ENCODE measurements at places on chromosomes 5 and 9. TPM values are rescaled to one million over a fixed set of nuclear protein-coding genes. Genes with fewer than 3 reads are reported as not detected.
A peak's percentile ranks its signal among the peaks of the same experiment; 100 is the strongest.

DNA sequence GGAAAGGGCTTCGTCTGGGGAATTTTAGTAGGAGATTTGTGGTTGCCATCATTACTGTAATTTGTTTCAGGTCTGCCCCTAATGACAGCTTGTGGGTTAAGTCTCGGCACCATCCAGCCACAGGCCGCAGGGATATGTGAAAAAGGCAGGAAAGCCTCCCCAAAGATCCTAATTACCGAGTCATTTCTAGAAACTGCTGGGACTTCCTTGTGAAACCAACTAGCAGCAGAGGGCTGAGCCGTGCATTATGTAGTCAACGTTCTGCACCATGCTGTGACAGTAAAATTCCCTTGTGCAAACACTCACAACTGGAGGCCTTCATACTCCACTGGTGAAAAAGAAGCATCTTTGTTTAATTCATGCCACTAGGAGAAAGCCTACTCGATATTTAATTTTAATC, 230.3 kb downstream of the MPDZ start:
- no peak for DNase-seq

Gene STPG3
- polyA plus RNA-seq, result 1.5 TPM

DNA sequence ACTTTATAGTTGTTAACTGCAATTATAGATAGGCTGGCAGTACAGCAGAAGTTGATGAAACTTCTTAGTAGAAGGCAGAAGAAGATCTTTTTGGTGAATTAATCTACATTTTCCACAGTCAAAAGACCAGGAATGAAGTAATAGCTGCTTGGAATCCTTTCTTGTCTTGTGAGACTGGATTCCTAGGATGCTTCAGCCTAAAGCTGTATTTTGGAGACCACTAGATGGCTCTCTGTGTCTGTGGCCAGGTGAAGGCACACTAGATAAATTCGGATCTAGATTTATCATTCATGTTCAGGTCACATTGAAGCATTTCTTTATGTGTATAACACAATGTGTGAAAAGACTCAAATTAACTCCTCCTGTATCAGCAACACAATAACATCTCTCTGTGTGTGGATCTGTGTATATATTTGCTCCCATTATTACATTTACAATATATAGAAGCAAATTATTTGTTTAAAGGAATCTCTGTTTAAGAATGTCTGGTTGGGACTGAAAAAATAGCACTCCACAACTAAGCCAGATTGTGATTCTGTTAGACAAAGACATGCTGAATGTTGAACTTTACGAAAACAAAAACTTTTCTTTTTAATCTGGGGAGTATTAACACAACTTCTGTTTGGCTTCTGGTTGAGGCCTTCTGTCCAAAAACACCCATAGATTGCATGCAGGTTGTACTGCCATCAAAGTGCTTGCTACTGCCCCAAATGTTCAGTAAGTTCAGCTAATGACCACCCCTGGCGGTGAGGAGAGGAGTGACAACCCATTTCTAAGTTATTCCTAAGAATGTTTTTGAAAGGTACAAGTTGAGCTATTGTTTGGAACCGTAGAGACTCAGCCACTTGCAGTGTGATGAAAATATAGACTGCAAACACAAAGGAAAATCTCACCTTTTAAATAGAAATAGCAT, 10.6 kb downstream of the GRIN3A start:
- DNase-seq, result no peak

Gene ADCY2
- polyA plus RNA-seq, result 7.1 TPM

Gene FBP2
- 2.2 TPM for polyA plus RNA-seq

- no peak for DNase-seq
Observed at GRCh38 chr5:111975133-111975532, 218.1 kb upstream of the NREP start.

Gene SLC6A7
- not detected for polyA plus RNA-seq

- DNase-seq, result no peak
Observed at GRCh38 chr5:179866241-179867078, 7.8 kb upstream of the MRNIP start.

Gene NOL8
- 61.8 TPM for polyA plus RNA-seq

Gene IL31RA
- polyA plus RNA-seq, result 0.12 TPM

GRCh38 chr5:170183816-170184687, 48.7 kb upstream of the C5orf58 start:
- DNase-seq, result peak; percentile 34

Gene AK8
- 2.9 TPM for polyA plus RNA-seq

Gene SV2C
- 0.60 TPM for polyA plus RNA-seq

DNA sequence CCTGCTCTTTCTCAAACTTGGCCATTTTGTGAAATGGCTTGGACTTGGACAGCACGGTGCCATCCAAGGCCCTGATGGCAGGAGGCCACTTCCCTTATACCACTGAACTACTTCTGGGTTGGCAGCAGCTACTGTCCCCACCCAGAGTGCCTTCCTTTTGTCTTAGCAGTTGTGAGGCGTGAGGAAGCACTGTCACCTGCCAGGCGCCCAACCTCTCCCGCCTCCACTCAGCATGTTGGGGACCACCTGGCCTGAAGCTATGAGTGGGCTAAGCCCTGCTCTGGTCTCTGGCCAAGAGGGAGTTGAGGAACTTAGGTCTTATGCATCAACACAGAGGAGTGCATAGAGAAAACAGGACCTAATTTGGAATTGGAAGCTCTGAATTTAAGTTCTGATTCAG, 276.0 kb downstream of the ENC1 start:
- no peak for DNase-seq

- no peak for DNase-seq
Observed at GRCh38 chr9:116279230-116279629, 125.6 kb downstream of the PAPPA start.

- DNase-seq, result peak; percentile 72
Observed at GRCh38 chr5:76818844-76819831, at the start of gene F2RL1. Gene F2RL1, plus strand, starts transcription at chr5:76819030. Its CDS starts 153 bp downstream, at chr5:76819183.

- DNase-seq, result no peak
Observed at GRCh38 chr5:55497712-55498111, 37.1 kb downstream of the PLPP1 start.

Gene CTXN3
- not detected for polyA plus RNA-seq

DNA sequence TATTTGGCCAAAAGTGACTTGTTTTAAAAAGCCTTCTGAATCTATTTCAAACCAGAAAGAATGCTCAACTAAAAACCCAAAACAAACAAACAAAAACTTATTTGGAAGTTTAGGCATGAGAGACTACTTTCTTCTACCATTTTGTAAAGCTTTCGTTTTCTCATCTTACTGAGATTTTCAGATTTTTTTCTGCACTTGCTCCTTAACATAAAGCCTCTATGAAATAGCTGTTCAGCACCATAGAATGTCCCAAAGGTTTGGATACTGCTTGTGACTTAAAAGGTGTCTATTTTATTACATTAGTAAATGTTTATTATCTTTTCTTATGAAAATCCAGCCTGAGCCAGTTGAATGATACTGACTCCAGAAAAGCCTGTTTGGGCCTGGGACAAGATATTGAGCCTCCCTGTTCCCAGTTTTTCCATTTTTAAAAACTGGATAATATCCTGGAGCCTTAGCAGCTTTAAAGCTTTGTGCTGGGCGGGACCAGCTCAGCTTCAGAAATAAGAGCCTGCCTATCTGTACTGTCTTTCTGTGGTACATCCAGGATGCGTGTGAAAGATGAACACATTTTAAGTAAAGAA, 292.6 kb downstream of the ZSWIM6 start:
- DNase-seq, result no peak

- no peak for DNase-seq
Observed at GRCh38 chr5:102536323-102536928, 37.6 kb upstream of the SLCO6A1 start.

- no peak for DNase-seq
Observed at GRCh38 chr9:135524130-135524861, 3.1 kb downstream of the LCN1 start.

- no peak for DNase-seq
Observed at GRCh38 chr9:119185298-119185697, 183.9 kb downstream of the BRINP1 start.

DNA sequence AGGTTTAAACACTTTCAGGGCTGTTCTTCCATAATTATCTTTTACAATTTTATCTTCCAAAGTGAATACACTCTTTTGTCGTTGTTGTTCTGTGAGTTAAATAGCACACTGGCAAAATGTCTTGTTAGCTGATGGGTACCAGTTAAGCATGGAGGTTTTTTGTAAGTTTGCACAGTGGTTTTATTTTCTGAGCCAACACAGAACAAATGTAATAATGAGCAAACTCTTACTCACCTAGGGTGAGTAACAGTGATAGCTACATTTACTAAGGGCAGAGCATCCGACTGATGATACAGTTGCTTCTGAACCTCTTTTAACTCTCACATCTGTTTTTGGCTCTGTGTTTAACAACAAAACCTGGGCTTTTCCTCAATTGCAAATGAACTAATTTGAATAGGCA, 103.2 kb downstream of the CTNND2 start:
- no peak for DNase-seq

Gene RC3H2
- 40.8 TPM for polyA plus RNA-seq

DNA sequence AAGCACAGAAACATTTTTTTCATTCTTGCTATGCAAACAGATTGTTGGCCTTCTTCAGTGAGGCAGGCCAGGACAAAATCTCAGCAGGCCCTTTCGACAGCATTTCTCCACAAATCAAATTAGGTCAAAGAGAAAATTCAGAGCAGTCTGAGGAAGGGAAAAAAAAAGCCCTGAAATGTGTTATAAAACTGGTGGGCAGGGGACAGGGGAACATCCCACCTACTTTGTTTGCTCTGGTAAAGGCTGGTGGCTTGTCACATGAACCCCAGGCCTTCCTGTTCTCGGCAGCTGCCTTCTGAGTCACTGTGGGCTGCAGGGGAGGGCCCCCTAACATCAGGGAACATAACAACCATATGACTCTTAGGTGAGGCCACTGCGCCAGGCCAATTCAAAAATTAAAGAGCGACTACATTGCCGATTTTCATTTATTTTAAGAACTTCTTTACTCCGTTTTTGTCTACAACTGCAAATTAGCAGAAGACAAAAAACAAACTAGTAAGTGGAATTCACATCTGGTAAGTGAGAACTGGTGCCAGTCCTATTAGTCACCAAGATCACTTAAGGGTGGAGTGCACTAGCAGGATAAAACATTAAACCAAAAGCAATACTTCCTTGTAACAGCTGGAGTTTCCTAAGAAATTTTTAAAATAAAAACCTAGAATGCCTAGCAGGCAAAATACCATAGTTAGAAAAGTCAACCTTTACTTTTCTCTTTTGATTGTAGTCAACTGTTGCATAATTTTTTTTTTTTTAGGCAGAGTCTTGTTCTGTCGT, 46.2 kb upstream of the DENND4C start:
- no peak for DNase-seq

Gene DEPDC1B
- polyA plus RNA-seq, result 25.1 TPM

Gene ZDHHC11B
- polyA plus RNA-seq, result 34.7 TPM

Gene ENTREP1
- polyA plus RNA-seq, result 28.3 TPM

DNA sequence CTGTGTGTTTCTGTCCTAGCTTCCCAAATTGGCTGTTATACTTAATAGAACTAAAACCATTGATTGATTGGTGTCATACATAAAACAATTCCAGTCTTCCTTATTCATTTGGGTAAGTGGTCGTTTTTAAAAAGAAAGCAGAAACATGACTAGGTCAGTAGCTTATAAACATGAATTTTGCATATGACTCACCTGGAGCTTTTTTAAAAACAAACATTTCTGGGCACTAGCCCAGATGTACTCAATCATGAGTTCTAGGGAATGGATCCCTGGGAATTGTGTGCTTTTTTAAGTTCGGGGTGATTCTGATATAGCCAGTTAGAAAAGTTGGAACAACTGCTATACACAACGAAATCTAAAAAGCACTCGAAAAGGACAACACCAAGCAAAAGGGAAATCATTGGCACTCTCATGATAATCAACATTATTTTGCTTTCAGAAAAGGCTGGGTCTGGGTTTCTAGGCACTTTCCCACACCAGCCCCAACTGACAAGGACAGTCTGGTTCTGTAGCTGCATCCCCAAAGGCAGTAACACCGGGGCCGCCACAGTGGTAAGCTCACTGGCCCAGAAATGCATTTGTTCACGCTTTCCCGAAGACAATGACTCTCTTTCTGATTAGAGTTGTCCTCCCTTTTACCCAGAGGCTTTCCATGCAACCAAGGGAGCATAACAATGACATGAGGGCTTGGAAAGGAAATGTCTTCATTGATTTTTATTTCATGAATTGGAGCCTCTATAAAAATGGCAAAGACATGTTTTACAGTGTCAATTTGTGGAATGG, 664.9 kb upstream of the WWC1 start:
- DNase-seq, result no peak

GRCh38 chr5:97141539-97141938, 872 bp downstream of the LIX1 start:
- DNase-seq, result no peak

Gene NMUR2
- 0.26 TPM for polyA plus RNA-seq

- DNase-seq, result no peak
Observed at GRCh38 chr5:175542232-175542965, 64.0 kb downstream of the SFXN1 start.

Gene MYOT
- 1.1 TPM for polyA plus RNA-seq

Data from right lung (tissue), 10 donors.